MCF 10A (cell line): ENCODE measurements at places on chromosomes 2 and 18. TPM values are rescaled to one million over a fixed set of nuclear protein-coding genes. Genes with fewer than 3 reads are reported as not detected.

DNA sequence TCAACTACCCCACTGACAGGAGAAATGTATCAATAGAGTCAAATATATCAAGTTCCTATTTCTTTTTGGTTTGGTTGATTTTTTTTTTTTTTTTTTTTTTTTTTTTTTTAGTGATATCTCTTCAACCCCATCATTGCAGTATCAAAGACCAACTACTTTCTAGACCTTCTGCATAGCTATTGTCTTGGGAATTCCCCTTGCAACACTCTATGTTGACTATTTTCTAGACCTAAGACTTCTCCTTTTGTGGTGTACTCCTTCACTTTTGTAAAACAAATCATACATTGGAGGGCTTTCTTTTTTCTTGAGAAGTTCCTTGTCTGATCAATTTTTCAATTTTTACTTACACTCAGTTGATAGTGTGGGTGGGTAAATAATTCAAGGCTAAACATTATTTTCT, 46.5 kb upstream of the NR4A2 start:
- H3K4me1 ChIP-seq, result no peaks in the 10 kb centered on the region
- no peak for DNase-seq
- no peak overlapping the region for H3K4me3 ChIP-seq

GRCh38 chr2:46979571-46979979, 64.0 kb upstream of the MCFD2 start:
- H3K27me3 ChIP-seq, result no peaks in the 10 kb centered on the region
- peaks cover 8% of the 10 kb centered on the region for H3K4me1 ChIP-seq
- peak overlapping the region; percentile 46 for H3K27ac ChIP-seq
- H3K36me3 ChIP-seq, result peaks cover 44% of the 10 kb centered on the region
- no peak for DNase-seq
- no peak overlapping the region for H3K4me3 ChIP-seq

GRCh38 chr2:180943275-180943674, 37.1 kb upstream of the UBE2E3 start:
- H3K4me3 ChIP-seq, result no peak overlapping the region
- no peaks in the 10 kb centered on the region for H3K27me3 ChIP-seq
- H3K27ac ChIP-seq, result no peak overlapping the region

DNA sequence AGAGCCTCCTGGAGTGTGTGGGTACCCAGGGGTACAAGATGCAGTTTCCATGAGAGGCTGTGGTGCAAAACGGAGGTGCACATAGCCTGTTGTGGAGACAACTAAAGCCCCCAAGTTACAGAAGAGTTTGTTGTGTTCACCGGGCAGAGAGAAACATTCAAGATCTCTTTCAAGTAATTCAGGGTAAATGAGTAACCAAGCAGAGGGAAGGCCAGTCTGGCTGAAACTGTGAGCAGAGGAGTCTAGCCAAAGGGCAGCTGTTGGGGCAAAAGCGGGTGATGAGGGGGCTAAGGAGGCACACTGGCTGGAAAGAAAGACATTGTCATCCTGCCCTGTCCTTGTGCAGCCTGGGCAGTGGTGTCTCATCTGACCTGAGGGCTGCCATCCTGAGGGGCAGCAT, 52.0 kb downstream of the CXCR4 start:
- H3K4me3 ChIP-seq, result no peak overlapping the region
- H3K4me1 ChIP-seq, result no peaks in the 10 kb centered on the region
- H3K27me3 ChIP-seq, result peaks cover 10% of the 10 kb centered on the region
- no peaks in the 10 kb centered on the region for H3K36me3 ChIP-seq
- no peak for DNase-seq

DNA sequence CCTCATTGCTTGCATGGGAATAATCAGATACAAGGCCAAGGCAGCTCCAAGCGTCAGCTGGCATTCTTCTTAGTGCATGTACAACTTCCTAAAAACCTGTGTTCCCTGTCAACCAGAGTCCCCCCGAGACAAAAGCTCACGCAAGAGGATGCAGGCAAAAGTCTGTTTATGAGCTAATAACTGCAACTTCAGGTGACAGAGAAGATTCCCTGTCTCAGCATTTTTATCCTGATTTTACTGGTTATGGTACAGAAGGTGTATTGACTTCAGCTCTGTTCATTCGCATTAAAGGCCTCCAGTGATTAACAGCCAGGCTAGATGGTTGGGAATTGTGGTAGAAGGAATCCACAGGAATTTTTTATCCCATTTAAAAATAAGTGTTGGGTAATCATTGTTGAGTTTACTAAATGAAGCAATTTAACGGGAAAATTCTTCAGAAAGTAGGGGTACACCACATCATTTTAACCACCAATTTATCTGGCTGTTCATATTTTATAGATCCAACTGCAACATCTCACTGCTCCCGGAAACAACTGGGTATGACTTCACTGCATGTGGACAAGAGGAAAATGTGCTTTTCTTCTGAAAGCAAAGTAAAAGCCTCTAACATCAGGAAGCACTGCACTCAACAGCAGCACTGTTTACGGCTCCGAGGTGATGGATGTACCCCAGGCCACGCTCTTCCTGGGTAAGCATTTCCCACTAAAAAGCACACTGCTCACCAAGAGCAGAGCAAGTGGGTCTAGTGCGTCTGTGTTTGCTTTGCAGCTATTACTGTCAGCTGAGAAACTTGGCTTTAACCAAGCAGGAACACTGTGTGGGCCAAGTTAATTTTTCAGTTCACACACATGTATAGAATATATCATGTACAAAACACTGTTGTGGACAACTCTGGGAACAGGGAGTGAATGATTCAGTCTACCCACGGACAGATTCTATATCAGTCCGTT, 31.9 kb downstream of the CCBE1 start:
- no peak overlapping the region for H3K4me3 ChIP-seq
- peaks cover 16% of the 10 kb centered on the region for H3K4me1 ChIP-seq
- no peaks in the 10 kb centered on the region for H3K27me3 ChIP-seq
- DNase-seq, result no peak
- no peak overlapping the region for H3K27ac ChIP-seq

DNA sequence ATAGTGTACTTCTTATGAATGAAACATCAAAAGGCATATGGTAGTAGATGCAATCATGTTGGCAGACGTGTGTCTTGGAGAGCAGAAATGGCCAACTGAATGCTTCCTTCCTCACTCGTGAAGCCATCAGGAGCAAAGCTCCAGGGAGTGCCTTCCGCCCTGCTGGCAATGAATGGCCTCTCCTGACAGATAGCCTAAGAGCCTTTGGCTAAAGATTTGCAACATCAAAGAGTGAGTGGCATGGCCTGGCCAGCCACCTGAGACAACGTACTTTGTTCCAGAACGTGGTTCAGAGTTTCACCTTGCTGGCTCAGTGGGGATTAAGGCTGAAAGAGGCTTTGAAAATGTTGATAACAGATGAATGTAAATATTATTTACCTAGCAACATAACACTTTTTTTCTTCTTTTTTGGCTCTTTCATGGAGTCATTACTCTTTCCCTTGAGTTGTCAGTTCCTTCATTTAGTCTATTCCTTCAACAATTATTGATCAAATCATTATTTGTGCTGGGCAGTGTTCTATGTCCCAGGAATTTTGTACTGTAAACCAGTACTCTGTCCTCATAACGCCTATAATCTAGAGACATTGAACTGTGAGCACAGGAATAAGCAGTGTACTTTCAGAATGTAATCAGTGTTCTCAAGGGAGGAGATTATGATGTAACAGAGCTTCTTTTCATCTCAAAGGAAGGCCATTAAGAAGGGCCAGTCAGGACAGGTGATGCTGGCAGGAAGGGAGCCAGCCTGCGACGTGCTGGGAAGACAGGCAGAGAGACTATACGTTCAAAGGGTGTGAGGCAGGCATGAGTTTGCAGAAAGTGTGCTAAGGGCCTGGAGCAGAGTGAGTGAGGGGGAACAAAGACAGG, 59.4 kb upstream of the SH3RF3 start:
- H3K4me3 ChIP-seq, result no peak overlapping the region
- H3K4me1 ChIP-seq, result no peaks in the 10 kb centered on the region
- no peak overlapping the region for H3K27ac ChIP-seq
- peaks cover 37% of the 10 kb centered on the region for H3K27me3 ChIP-seq
- DNase-seq, result peak; percentile 14

- no peaks in the 10 kb centered on the region for H3K36me3 ChIP-seq
- H3K4me1 ChIP-seq, result no peaks in the 10 kb centered on the region
- H3K27ac ChIP-seq, result no peak overlapping the region
- DNase-seq, result no peak
Measured at GRCh38 chr2:77778917-77779316, 256.7 kb upstream of the LRRTM4 start.

SP140 gene
- total RNA-seq, result 0.61 TPM in 1 of 2 replicates, not detected in the other

DNA sequence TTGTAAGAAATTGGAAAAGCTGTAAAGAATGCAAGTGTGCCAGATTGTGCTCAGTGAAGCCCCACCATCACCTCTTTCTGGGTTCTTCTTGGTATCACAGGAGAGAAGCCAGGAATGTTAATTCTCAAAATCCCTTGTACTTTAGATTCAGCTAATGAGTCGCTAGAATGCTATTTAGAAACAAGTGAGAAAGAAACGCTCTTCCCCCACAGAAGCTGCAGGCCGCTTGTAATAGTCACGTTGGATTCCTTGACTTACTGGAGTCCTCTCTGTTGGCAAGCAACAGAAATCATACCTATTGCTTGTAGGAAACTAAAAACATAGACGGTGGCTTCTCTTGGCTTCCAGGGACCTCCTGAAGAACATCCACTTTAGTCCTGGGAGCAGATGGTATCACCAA, 375.6 kb upstream of the LRATD1 start:
- no peak overlapping the region for H3K27ac ChIP-seq
- no peaks in the 10 kb centered on the region for H3K27me3 ChIP-seq
- peak; percentile 17 for DNase-seq
- H3K4me1 ChIP-seq, result peaks cover 11% of the 10 kb centered on the region
- H3K36me3 ChIP-seq, result no peaks in the 10 kb centered on the region
- H3K4me3 ChIP-seq, result no peak overlapping the region

DNA sequence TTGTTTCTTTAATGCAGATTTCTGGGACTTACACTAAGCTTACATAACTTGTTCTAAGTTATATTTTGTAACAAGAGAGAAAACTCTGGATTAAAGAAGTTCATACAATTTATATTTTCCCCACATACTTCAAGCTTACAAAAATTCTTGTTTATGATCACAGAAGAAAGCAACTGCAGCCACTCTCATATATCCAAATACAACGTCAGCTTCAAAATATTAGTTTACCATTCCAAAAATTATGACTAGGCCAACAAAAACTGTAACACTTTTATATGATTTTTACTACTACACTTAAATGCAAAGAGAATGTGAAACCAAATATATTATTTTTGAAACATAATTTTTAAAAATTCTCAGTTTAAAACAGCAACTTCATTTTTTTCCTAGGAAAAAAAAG, 30.9 kb downstream of the LPIN2 start:
- peak overlapping the region; percentile 63 for H3K4me3 ChIP-seq
- no peaks in the 10 kb centered on the region for H3K36me3 ChIP-seq
- DNase-seq, result no peak
- peak overlapping the region; percentile 93 for H3K27ac ChIP-seq

DNA sequence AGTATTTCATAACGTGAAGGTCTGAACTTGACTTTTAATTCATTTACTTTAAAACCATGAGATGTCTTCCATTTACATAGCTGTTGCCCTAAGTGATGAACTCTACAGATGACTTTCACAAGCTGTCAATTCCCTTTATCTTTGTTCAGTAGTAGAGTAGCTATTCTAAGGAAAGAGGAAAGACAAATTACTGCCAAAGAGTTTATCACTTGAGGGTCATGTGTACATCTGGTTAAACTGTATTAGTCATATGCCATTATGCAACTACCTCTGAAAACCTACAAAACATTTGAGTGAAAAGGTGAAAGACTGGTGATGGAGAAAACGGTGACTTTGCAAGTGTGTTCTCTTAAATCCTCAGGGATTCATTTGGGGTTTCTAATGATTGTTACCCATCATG, 763.9 kb downstream of the TMEM182 start:
- H3K27me3 ChIP-seq, result no peaks in the 10 kb centered on the region
- no peaks in the 10 kb centered on the region for H3K36me3 ChIP-seq
- H3K27ac ChIP-seq, result no peak overlapping the region
- H3K4me1 ChIP-seq, result no peaks in the 10 kb centered on the region
- no peak overlapping the region for H3K4me3 ChIP-seq
- peak; percentile 0 for DNase-seq

C2orf66 gene
- total RNA-seq, result 0.61 and 0.98 TPM in 2 replicates

DNA sequence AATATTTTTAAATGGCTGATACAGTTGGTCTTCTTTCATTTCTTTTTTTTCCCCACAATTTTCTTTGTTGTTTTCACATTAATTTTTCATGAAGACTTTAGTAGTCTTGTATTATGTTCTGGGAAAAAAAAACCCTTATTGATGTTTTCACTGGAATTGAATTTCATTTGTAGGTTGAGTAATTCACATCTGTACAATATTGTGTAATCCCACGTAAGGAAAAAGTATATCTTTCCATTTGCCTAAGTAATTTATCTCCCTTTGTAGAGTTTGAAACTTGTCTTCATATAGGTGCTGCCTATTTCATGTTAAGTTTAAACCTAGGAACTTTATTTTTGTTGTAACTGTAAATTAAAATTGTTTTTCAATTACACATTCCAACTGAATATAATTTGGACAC, 2.0 kb downstream of the DNAJC27 start:
- H3K4me3 ChIP-seq, result no peak overlapping the region
- no peaks in the 10 kb centered on the region for H3K4me1 ChIP-seq
- H3K27me3 ChIP-seq, result no peaks in the 10 kb centered on the region
- no peak overlapping the region for H3K27ac ChIP-seq

DNA sequence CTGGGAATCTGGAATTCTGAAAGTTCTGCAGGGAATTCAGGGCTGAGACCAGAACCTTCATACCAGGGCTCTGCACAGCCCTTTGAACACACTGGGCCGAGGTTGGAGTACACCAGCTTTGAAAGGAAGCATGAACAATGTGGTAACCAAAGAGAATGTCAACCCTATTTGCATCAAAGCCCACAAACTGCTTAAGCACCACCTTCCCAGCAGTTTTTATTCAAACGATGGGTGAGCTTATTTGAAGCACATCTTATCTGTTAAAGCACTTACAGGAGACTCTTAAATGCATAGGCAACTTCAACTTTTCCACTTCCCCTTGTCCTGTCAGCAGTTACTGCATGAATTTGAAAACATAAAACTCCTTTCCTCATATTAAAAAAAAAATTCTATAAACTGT, 96.6 kb downstream of the TXNL1 start:
- H3K27me3 ChIP-seq, result no peaks in the 10 kb centered on the region
- no peak for DNase-seq
- H3K4me3 ChIP-seq, result no peak overlapping the region
- no peak overlapping the region for H3K27ac ChIP-seq
- no peaks in the 10 kb centered on the region for H3K36me3 ChIP-seq
- no peaks in the 10 kb centered on the region for H3K4me1 ChIP-seq

FKBP7 gene
- total RNA-seq, result 5.8 and 8.4 TPM in 2 replicates

- no peaks in the 10 kb centered on the region for H3K4me1 ChIP-seq
- DNase-seq, result no peak
- H3K27ac ChIP-seq, result no peak overlapping the region
- no peaks in the 10 kb centered on the region for H3K36me3 ChIP-seq
- no peak overlapping the region for H3K4me3 ChIP-seq
Measured at GRCh38 chr18:78672862-78673446, 306.7 kb upstream of the SALL3 start.

- no peaks in the 10 kb centered on the region for H3K36me3 ChIP-seq
- no peak overlapping the region for H3K27ac ChIP-seq
- H3K4me1 ChIP-seq, result no peaks in the 10 kb centered on the region
- no peak for DNase-seq
Measured at GRCh38 chr2:4369826-4370419, 666.5 kb downstream of the DCDC2C start.

CHN1 gene
- total RNA-seq, result 4.4 and 6.0 TPM in 2 replicates

TTN gene
- under 0.01 and 0.05 TPM in 2 replicates for total RNA-seq

MYO1B gene
- 204 and 241 TPM in 2 replicates for total RNA-seq

IL18RAP gene
- not detected in 2 replicates for total RNA-seq

MYO7B gene
- not detected in 2 replicates for total RNA-seq
